Stimulated activated CD4-positive, alpha-beta T cell treated with anti-CD3 and anti-CD28 coated beads, TNF-alpha, amount 100 ng/mL, for 1 hour (primary cell): ENCODE measurements at places on chromosomes 4 and X.

- no peak for DNase-seq
Observed at GRCh38 chr4:966266-967112, 6.9 kb downstream of the DGKQ start.

- no peak for DNase-seq
Observed at GRCh38 chr4:154230091-154230490, 261.5 kb downstream of the DCHS2 start.

GRCh38 chrX:51876441-51876840 is 17.0 kb upstream of the MAGED1 start:
- DNase-seq, result no peak

DNA sequence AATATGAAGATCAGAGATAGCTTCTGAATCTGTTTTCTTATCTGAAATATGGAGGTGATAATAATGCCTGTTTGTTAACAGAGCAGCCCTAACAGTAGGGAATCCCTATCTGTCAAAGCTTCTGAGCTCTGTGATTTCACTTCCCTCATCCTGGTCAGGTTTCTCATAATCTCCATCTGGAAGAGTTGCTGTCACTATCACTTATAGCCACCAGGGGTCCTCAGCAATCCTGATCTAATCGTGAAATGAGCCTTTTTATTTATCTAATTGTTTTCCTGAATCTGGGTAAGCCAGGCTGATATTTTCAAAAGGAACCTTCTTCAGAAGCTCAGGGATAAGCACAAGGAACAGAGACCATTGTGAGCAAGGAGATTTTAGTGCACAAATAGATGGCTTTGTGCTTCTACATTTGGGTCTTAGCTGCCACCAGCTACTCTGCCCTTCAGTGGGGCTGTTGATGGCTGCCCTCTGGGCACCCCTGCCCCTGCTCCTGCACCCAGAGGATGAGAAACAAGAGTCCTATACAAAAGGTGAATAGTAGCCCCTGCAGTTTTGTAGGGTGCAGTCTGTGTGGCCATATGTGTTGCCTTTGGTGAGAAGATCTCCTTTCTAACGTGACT is 196.4 kb upstream of the RADX start:
- DNase-seq, result no peak

- DNase-seq, result no peak
Observed at GRCh38 chr4:139633195-139633594, 32.4 kb upstream of the MGST2 start.

GRCh38 chr4:149987330-149988086 is 90.7 kb upstream of the DCLK2 start:
- no peak for DNase-seq

GRCh38 chrX:17812763-17813162 is 48.3 kb downstream of the RAI2 start:
- no peak for DNase-seq

GRCh38 chrX:134849390-134849789 is 141.4 kb upstream of the SMIM10 start:
- no peak for DNase-seq

DNA sequence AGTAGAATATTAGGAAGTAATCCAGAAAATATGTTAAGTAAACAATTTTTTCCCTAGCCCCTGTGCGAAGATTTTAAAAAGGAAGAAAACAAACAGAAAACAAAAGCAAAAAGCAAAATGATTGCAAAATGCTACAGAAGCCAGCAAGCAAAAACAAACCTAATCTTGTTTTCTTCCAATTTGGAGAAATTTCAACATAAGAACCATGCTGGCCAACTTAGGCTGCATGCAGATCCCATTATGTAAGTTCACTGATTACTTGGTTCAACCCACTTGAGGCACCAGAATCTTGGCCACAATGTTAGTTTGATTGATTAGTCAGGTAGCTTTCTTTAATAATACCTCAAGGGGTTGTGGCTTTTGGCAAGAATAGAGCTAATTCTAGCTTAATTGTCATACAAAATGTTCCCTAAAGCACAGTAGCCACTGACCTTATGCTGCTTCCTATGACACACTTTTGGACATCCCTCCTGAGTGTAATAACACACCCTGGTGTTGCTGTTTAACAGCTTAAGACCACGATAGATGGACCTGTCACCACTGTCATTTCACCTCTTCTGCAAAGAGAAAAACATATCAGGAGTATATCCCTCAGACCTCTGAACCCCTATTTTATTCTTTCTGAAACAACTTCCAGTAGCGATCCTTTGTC is 2342.1 kb downstream of the PCDH7 start:
- no peak for DNase-seq

GRCh38 chrX:134622813-134623185 is 35.5 kb downstream of the PLAC1 start:
- DNase-seq, result no peak

DNA sequence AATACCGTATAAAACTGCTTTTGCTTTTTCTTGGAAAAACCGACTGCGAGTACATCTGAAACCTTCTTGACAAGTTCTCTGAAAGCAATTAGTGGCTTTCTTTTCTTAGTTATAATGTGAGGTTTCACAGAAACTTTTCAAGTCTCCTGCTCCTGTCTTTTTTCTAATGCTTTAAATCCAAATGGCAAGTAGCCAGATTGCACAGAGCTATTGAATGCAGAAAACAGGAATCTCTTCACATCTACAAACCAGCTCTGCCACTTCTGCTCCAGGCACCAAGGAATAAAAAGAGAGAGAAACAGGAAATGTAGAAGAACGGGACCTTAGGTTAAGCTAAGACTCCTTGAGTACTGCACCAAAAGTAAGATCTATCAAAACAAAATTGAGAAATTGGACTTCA is 267.3 kb upstream of the TET2 start:
- no peak for DNase-seq

- no peak for DNase-seq
Observed at GRCh38 chr4:26878794-26879391, 18.3 kb downstream of the STIM2 start.

DNA sequence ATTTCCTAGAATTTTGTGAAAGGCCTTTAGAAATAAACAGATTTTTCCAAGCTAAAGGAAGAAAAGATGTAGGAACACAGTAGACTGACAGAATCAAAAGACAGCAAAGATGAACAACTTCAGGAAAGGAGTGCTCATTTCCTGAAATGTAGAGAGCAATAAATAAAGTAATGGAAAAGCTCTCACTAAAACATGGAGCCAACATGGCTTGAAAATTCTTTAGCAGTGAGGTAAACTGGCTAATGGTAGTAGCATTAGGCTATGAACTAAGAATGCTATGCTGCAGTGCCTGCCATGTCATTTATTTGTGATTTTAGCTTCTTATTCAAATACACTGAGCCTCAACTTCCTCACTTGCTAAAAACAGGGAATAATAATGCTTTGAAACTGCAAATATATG is 108.7 kb downstream of the IQCM start:
- no peak for DNase-seq

GRCh38 chr4:87844452-87844851 is 11.7 kb downstream of the MEPE start:
- no peak for DNase-seq

- DNase-seq, result no peak
Observed at GRCh38 chr4:54548098-54548620, 109.6 kb upstream of the KIT start.

DNA sequence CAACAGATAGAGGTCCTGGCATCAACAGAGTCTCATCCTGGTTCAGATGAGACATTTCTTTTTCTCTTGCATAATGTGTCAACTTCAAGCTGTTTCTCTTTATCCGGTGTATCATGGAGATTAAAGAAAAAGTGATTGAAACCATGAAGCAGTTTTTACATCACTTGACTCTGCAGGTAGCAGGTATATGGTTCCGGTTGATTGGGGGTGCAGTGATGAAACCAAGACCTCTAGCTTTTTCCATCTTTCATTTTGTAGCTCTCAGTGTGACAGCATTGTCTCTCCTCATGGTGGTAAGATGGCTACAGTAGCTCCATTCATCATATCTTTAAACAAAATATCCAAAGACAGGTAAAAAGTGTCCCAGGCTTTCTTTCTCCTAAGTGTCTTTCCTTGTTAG is 2.4 kb upstream of the HOPX start:
- DNase-seq, result no peak

- no peak for DNase-seq
Observed at GRCh38 chr4:149841686-149842085, 26.0 kb upstream of the IQCM start.

- no peak for DNase-seq
Observed at GRCh38 chrX:9880870-9881269, 86.3 kb upstream of the CLDN34 start.

DNA sequence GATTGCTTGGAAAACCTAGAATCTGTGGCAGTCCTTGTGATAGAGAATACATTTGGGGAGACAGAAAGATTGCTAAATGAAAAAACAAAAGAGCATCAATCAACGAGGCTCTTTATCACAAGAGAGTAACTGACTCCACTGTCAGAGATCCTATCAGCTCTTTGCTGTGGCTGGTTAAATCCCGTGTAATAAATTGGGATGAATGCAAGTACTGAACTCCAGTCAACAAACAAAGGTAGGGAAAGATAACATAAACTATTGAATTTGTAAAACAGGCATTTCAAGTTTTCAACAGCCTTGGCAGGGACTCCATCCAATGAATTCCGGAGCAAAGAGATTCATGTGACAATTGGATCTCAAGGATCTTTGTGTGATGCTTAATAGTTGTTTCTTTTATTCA is 21.3 kb downstream of the MMRN1 start:
- DNase-seq, result no peak

DNA sequence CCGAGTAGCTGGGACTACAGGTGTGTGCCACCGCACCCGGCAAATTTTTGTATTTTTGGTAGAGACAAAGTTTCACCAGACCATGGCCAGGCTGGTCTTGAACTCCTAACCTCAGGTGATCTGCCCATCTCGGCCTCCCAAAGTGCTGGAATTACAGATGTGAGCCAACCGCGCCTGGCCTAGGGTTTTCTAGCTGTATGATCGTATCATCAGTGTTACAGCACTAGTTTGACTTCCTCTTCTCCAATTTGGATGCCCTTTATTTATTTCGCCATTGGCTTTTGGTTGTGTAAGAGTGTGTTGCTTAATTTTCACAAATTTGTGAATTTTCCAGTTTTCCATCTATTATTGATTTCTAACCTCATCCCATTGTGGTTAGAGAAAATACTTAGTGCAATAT is 5.2 kb downstream of the TKTL1 start:
- DNase-seq, result no peak

- no peak for DNase-seq
Observed at GRCh38 chrX:69124108-69124507, 41.1 kb downstream of the PJA1 start.

DNA sequence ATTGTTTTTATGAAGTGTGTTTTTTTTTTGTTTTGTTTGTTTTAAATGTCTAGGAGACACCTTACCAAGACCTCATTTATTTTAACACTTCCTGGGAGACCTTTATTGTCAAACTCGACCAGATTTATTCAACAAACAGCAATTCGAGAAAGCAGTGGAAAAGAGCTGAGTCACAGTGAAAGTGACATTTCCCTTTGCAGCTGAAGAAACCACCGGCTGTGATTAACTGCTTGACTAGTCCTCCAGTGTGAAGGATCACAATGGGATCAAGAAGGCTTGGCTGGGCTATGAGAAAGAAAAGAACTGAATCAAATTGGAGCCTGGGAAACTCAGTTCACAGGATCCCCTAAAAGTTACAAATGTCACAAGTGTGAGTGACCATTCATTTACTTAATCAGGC is 11.9 kb upstream of the ADH7 start:
- no peak for DNase-seq

- DNase-seq, result no peak
Observed at GRCh38 chr4:185122681-185123345, 20.3 kb upstream of the SLC25A4 start.

GRCh38 chrX:8404471-8404870 is 60.2 kb upstream of the VCX3B start:
- DNase-seq, result no peak

DNA sequence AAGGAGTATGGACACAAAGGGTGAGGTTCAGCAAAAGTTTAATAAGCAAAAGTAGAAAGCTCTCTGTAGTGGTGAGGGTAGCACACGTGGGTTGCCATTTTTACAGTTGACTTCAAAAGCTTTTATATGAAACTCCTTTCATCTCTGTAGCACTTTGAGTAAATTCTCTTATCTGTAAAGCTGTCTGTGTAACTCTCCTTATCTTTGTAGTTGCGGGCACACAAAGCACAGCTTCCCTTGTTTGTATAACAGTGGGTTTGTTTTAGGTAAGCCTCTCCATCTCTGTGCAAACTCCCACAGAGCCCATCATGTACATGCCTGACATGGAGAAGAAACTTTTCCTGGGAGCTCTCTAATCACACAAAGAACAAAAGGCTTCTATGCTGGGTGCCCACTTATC is 325.9 kb upstream of the PABPC5 start:
- no peak for DNase-seq

DNA sequence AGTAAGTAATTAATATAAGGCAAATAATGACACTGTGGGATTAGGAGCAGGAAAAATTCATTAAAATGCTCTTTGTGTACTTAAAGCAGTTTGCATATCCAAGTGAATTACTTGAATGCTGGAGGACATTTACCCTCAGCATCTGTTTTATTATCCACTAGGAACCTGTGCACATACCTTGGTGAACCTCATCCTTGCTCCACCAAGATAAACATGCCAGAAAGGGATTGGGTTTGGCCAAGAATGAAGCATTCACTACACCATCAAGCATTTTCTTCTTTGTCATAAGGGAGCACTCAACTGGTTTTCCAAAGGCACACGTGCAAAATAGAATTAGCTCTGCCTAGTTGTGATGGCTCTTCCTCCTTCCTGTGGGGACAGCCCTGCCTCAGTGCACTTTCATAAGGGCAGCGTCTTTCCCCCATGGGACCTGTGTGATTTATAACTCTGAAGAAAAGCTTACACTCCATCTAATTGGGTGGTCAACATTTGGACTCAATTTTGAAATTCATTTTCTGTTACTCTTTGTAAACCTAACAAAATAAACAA is 291.7 kb downstream of the USP46 start:
- DNase-seq, result no peak

DNA sequence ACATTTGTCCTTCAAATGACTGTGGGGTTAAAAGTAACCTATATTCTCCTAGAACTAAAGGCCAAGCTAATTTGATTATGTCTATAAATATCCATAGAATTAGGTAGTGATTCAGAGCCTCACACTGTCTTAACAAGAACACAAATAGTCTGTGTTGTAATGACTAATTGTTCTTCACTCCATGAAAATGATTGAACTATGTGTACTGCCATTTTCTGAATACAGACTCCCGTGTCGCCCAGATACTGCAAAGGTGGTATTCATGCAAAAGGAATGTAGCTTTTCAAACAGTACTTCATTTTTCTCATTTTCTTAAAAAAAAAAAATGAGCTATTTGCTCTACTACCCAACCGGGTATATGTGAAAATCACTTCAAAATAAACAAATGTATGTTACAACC is 11.3 kb upstream of the PHKA2 start:
- no peak for DNase-seq

- no peak for DNase-seq
Observed at GRCh38 chr4:15884666-15885065, 53.9 kb downstream of the FGFBP1 start.

GRCh38 chr4:154566639-154567204 is 3.9 kb downstream of the FGB start:
- no peak for DNase-seq
